ENCODE measurements at places on chromosomes 5 and 9. TPM values are rescaled to one million over a fixed set of nuclear protein-coding genes. Genes with fewer than 3 reads are reported as not detected.

DNA sequence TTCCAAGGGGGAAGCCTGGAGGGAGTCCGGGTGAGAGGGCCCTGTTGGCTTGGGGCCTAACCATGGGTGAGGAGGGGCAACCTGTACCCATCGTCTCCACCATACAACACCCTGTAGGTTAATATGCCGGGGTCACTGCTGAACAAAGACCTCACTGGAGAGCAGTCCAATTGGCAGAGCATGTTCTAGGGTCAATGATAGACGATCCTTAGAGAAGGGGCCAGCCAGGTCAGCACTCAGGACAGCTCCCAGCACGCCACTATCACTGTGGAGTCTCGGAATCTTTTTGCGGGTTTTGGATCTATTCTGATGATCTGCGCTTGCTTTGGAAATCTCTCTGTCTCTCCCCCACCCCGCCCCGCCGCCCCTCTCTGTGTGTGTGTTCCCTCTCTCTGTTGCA lies 218.4 kb upstream of the MVB12B start:
- DNase-seq: no peak

- DNase-seq: no peak
These were observed 251.2 kb upstream of the RORB start for GRCh38 chr9:74245866-74246497.

DNA sequence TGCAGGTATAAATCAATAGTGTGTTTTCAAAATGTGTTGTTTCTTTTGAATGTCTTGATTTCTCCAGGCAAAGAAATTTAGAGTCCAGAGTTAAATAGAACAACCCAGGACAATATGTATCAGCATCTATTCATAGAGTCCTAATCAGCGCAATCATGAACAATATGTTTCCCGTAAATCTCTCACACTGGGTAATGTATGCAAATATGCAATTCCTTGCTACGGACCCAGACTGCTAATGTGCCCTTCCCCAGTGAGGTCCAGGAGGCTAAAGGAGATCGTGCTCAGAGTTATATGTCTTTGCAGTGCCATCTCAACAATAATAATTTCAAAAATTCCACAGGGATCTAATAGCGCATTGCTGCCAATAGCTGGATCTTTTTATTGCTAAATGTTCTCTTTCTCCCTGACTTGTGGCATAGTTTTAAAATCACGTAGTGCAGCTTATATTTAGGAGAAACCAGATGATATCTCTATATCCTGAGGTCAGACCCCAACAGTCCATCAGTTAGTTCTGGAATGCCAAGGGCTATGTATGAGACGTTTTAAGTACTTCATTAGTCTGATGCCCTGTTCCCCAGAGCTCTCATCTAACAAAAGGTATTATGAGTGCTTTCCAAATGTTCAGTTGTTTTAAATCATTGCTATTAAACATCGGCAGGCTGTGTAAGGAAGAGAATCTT lies 145.1 kb downstream of the MARCHF11 start:
- no peak for DNase-seq

DNA sequence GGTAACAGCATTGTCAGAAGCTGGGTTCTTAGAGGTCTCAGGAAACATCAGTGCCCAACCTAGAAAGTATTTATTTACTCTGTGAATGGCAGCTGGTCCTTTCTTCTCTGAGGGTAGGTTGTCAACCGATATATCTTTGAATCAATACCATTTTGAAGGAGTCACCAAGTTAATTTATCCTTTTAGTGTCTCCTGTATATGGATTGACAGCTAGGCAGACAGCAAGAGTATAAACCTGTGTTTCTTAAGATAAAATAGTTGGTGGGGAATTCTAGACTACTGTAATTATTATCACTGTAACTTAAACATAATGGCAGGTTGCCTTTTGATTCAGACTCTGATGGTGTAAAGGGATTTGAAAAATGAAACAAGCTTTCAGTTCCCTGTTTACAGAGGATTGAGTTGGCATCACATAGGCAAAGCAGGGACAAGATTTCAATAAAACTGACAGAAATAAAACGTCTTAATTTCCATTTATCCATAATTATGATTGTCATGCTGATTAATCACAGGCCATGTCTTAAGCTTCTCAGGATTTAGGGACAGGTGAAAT lies 190.8 kb upstream of the HAPLN1 start:
- DNase-seq: no peak

DNA sequence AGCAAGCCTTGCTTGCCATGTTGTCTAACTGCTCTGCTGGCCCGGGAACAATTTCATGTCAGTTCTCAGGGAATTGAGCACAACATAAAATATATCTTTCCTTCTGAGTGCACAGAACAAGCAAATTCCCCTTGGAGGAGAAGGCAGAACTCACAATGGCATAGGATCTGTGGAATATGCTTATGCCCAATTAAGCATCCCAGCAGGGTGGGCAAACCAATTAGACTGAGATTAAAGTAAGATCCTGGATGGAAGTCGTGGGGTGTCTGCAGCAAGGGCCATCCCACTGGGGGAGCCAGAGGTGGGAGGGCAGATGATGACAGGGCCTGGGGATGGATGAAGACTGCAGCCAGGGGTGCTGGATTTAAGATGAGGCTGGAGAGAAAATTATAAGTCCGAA lies 114.1 kb downstream of the BRINP1 start:
- peak; percentile 46 for DNase-seq

- no peak for DNase-seq
These were observed 319.9 kb downstream of the SPOCK1 start for GRCh38 chr5:137179203-137179602.

- no peak for DNase-seq
These were observed 66.7 kb downstream of the IQGAP2 start for GRCh38 chr5:76469656-76470290.

- peak; percentile 93 for DNase-seq
These were observed 11.5 kb downstream of the PRRC2B start for GRCh38 chr9:131405428-131405827.

GRCh38 chr5:140106805-140107311 lies 7.1 kb upstream of the PURA start:
- DNase-seq: peak; percentile 23

DNA sequence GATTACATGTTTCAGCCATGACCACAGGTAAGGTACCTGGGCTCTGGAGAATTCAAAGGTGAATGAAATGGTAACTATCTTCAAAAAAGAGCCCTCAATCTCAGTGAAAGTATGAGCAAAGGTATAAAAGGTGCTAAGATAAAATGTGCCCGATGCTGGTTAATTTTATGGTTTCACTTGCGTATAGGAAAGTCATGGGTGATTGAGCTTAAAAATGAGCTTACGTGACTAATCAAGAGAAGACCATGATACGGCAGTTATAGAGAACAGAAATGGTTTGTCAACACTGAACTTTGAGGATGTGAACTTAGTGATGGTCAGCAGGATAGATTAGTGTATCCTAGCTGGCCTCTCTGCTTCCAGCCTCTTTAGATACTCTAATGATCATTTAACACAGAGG lies 320.1 kb downstream of the DEPDC1B start:
- no peak for DNase-seq

- DNase-seq: peak; percentile 87
These were observed 133.8 kb upstream of the SLC24A2 start for GRCh38 chr9:19922476-19923118.

GRCh38 chr5:14264605-14265316 lies 121.6 kb downstream of the TRIO start:
- DNase-seq: peak; percentile 93

- DNase-seq: no peak
These were observed 90.4 kb upstream of the KLF9 start for GRCh38 chr9:70504834-70505233.

DNA sequence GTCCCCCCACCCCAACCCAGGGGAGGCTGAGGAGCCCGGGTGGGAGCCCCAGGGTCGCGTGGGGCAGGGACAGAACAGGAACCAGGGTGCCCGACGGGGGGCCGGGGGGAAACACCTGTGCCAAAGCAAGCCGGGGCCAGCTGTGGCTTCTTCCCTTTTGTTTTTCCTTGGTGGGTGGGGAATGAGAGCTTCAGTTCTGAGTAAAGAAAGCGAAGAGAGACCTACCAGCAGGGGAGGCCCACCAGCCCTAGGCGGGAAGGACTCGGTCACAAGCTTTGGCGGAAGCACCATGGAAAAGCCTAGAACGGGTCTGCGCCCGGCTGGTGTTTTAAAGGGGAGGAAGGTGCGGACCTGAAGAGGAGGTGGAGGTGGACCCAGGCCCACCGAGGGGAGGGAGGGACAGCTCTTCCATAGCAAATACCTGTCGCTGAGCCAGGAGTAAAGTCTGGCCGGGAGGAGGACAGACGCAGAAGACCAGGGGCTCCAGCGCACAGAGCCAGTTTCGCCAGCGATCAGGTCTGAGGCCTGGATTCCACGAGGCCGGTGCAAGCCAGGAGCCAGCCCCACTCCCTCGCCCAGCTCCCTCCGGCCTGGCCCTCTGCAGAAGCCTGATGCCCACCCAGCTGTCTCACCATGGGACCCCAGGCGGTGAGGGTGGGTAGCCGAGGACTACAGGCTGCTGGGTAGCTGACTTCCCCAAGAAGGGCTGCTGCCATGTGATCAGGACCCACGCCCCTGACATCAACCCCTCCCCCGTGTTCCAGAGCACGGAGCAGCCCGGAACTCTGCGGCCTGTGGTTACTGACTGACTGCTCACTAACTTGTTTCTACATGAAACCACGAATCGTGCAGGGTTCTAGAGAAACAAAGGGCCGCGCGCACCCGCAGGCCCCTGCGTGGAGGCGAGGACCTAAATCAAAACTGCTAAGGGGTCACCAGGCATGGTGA lies 849 bp upstream of the MGAT1 start:
- DNase-seq: peak; percentile 87

The SLC36A2 gene
- total RNA-seq: not detected

The RFX3 gene
- 2.9 TPM for total RNA-seq

The FOXD4L5 gene
- total RNA-seq: under 0.01 TPM

The SLCO6A1 gene
- not detected for total RNA-seq

The CARD6 gene
- total RNA-seq: 19.5 TPM

The LTC4S gene
- total RNA-seq: 1.4 TPM
